ENCODE measurements at places on chromosomes 12 and 14. TPM values are rescaled to one million over a fixed set of nuclear protein-coding genes. Genes with fewer than 3 reads are reported as not detected.
A peak's percentile ranks its signal among the peaks of the same experiment; 100 is the strongest.

DNA sequence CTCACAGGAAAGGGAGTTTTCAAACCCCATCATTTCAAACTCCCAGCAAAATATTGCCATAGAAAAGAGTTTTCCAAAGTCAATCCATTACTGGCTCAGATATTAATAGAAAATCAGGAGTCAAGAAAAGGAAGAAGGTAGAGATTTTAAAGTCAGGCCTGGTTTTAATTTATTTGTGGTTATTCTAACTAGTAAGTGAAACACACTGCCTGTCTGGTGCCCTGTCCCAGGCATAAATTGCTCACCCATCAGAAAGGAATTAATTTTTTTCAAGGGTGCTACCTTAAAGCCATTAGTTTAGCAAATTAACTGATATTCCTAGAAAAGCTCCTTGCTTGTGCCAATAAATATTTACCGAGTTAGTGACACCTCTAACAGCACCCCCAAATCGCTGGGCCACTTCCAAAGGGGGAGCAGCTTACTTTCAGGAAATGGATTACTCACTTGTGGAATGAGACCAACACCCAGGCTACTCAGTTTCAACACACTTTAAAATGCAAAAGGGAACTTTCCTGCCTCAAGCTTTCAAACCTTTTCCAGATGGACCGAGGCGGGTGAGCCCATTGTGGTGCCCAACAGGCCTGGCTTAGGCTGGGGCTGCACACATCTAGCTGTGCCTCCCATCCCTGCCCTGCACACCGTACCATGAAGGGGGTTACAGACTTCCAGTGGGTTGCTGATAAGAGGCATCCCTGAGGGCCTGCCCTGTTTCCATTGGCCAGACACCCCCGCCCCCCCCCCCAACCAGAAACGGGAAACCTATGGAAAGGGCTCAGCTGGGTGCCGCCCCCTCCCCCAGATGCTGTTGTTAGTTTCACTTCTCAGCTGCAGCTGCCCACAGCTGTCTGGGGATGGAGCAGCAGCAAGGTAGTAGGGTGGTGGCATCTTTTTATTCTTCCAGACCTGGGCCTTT, 117.2 kb downstream of the SAMD4A start:
- peak; percentile 52 for DNase-seq

DNA sequence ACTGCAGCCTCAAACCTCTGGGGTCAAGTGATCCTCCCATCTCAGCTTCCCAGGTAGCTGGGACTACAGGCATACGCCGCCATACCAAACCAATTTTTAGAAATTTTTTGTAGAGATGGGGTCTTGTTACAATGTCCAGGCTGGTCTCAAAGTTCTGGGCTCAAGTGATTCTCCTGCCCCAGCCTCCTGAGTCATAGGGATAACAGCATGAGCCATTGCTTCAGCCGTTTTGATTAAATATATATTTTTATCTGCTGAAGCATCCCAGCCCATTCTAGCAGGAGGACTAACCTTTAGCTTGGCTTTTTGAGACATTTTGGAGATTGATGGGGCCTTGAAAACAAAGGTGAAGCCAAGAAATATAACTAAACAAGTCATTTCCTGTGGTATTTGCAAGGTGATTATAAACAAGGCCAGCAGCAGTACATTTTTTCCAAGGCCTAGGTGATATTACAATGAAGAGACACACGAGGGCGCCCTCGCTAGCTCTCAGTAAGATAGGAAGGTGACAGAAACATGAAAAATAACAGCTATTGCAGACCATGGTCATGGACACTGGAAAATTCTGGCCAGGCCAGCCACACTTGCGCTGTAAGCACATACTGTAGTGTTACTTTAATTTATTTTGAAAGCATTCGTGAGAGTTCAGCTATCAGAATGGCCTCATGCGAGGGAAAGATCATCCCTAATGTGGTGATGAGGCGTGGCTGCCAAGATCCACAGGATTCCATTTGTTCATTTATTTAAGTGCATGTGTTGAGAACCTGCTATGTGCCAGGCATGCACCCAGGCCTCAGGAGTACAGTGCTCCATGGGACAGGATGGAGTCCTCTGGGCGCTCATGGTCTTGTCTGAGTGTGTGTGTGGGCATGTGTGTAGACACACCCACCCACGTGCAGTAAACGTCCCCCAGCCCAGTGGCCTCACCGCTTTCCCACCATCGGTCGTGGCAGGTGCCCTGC, 63.5 kb downstream of the DGLUCY start:
- peak; percentile 54 for DNase-seq

DNA sequence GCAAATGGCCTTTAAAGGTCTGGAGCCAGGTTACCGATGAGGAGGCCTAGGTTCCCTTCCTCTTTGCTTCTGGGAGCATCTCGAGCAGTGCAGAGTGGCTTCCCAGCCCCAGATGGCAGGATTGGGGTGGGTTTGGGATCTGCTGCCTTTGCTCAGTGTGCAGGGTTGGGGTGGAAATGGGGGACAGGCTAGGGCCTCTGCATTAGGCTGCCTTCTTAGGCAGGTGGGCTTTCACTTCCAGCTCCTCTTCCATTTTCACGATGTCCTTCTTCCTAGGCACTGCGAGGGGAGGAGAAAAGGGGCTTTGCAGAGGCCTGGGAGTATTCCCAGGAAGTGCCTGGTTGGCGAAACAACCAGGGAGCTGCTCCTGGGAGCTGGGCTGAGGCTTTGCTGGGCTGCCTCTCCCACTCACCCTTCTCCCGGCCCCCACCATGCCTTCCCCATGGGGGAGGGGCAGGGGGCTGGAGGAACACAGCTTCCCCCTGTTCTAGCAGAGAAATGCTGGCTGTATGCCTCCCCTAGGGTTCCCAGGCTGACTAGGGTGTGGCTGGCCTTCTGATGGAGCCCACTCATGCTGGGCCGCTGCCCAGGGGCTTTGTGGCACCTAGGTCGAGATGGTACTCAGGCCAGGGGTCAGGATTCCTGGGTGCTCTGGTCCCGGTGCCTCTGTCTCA, 2.4 kb downstream of the NR4A1 start:
- DNase-seq: no peak

DNA sequence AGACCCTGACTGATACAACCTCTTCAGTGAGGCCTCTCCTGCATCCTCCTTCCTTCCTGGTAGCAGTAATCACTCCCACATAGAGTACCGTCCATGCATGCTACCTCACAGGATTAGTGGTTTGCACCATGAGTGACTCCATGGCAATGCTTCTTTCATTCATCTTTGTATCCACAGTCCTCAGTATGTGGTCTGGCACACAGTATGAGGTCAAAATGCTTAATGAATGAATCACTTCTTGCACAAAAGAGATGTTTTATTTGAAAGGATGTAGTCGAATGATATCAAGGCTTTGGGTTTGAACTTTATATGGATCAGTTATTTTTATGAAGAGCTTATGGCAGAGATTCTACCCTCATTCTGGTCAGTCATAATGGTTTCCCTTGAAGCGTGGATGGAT, 42.2 kb downstream of the KCNA5 start:
- no peak for DNase-seq

DNA sequence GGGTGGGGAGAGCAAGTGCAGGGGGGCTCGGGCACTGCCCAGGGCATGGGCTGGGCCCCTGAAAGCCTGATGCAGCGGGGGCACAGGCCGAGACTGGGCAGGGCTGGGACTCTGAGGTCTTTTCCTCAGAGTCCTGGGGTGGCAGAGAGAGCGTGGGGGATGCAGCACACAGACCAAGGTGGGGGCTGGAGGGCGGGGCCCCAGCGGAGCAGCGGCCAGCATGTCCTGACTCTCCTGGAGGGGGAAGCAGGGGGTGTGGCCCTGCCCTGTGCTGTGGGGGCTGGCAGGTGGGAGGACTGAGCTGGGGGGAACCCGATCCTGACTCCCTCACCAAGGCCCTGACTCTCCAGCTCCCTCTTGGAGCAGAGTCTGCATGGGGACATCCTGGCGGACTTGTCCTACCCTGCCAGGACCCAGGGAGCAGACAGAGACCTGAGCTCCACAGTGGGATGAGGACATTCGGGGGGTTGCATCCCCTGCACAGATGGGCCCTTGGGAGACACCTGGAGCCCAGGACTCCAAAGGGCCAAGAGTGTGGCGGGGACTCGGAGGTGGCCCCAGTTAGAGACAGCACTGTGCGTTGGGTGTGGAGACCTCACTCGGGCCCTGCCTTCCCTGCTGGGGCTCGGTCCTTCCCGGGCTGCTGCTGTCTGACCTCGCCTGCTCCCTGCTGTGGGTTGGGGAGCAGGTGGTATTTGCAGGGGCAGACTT, 326.1 kb downstream of the TMEM121 start:
- no peak for DNase-seq

DNA sequence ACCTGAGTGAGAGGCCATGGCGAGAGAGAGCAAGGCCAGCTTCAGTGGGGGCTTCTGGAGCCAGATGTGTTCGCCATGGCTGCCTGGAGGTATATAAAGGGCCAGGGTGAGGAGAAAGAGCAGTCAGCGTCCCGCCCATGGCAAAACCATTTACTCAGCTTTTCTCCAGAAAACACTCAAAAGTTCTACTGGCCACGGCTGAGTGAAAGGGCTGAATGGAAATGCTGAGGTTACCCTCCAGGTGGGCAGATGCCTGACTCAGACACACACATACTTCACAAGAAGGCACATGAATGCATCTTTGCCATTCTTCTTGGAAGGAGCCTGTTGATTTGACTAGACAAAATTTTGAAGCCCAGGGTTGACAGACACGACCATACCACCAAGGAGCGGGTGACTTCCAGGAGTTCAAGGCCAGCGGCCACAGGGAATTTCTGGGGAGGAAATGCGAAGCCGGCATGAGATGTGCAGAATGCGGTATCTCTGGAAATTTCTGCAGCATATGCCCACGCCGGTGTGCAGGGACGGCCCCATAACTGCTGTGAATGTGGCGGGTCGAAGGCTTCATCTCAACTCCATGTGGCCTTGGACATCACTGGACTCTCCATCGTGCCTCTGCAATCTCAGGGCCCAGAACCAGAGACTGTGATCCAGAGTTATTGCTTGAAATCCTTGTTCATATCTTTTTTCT, at the start of gene IL31:
TSS of gene IL31 (minus strand) at position 67 of the 691 bp plus-strand sequence. CDS start at position 18, 49 bp downstream.
- no peak for DNase-seq

DNA sequence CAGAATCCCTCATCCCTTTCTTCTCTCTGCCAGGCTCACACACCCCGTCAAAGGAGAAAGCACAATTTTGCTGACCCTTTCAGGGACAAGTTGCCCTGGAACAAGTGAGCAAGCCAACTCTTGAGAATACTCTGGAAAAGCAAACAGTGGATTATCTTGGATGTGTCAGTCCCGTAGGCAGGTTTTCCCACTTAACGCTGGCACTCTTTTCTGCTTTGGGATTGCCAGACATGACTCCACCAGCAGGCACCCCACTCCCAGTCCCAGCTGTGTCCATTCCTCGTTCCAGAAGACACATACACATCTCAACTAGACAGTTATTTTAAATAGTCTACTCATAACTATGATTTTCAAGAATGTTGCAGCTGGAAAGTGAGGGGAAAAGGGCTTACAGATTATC, 145.5 kb upstream of the CDKN3 start:
- DNase-seq: no peak

DNA sequence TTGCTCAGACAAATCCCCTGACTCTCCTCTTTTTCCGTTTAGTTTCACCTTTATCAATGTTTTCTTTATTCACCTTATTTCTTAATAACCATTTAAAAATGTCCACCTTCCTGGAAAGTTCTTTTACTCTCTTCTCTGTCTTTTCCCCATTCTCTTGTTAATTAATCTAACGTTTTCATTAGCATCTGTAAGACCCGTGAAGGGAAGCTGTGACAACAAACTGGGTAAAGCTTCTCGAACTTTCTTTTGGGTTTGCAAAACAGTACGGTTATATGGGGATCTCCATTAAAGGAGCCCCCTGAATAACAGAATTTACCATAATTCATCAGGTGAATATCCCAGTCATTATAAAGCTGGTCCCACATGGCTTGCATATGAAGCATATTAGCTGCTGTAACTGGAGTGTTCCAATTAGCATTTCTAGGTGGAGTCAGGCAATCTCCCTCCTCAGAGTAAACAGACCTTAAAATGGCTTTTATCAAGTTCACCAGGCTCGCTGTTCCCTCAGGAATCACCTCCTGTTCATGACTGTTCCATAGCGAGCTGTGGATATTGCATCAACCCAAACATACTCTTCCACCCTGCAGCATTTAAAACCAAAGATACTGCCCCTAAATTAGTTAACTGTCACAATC, 42.4 kb downstream of the TMEM30B start:
- no peak for DNase-seq

DNA sequence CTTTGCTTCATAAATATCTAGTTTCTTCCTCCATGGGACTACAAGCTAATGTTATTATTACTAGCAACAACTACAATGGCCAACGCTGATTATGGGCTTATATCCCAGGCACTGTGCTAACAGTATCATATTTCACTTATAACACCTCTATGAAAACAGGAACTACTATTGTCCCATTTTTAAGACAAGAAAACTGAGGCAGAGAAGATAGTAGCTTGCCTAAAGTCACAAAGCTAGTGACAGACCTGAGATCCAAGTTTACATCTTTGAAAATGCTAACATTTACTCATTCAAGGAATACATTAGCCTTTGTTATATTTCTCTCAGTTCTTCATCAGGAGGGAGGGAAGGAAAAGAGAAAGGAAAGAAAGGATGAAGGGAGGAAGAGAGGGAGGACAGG, 32.8 kb downstream of the GIT2 start:
- DNase-seq: no peak

DNA sequence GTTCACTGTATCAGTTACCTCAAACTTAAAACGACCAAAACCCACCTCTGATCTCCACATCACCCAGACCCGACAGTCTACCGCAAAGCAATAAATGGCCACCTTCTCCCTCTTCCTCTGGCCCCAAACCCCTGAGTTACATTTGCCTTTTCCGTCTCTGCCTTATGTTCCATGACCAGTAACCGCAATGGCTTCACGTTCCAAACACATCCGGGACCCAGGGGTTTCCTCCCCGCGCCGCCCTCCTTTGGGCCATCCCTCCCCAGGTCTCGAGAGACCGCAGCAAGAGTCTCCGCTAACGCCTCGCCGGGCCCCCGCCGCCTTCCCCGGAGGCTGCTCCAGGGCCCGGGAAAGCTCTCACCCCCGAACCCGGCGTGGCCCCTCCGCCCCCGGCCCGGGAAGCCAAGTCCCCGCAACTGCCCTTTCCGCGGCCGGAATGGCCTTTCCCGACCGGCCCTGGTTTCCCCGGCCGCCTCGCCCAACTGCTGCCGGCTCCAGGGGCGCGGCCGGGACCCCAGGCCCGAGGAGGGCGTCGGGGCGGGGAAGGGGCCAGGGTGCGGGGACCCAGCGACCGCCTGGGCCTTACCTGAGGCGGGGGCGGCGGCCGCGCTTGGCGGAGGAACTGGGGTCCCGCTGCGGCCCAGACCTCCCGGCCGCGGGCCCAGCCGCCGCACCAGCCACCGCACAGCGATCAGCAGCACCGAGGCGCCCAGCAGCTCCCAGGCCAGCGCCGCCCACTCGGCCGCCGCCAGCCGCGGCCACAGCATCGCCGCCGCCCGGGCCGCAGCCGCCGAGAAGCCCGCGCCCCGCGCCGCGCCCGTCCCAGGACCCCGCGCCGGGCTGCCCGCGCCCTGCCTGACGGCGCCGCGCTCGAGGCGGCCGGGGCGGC, at the start of gene ANKLE2:
TSS of gene ANKLE2 (minus strand) at position 801 of the 889 bp plus-strand sequence. CDS start at position 767, 34 bp downstream.
- DNase-seq: peak; percentile 78

CPNE8 gene
- total RNA-seq: 13.4 TPM

AKAP6 gene
- 172 TPM for total RNA-seq

BRI3BP gene
- total RNA-seq: 4.2 TPM

BEGAIN gene
- 0.79 TPM for total RNA-seq

NFATC4 gene
- 21.7 TPM for total RNA-seq
